SK-MEL-5 (cell line): ENCODE measurements at places on chromosomes 7 and 10.

DNA sequence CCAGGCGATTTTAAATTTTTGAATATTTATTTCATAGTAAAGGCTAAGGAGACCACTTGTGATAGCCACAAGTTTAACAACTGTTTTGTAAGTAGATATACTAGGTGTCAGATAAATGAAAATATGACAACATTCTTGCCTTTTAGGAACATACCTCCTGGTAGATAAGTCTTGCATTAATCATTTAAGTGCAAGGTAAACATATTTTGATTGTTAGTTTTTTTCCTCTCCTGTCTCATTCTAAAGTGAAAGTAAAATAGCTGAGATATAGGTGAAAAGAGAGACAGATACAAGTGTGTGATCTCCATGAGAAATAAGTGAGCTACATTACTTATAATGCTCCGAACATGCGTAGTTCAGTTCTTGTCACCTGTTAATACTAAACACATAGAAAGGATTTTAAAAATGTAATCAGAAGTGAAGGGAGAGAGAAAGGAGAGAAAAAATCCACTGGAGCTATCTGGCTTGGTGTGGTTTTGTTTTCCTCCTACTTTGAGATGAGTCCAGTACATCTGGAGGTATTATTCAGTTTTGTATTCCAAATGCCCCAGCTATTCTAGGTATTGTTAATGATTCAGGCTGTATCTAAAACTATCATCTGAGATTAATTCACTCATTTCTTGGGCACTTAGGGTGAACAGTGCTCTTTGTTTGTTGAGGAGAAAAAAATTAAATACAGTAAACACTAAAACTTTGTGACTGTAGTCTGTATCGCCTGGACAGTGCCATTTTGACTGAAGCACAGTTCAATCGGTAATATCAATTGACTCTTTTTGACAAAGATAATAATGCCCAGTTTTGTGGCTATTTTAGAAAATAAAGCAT is 21.2 kb downstream of the GLCCI1 start:
- DNase-seq = no peak

- peak; percentile 50 for DNase-seq
Observed at GRCh38 chr10:3248526-3249306, 76.1 kb upstream of the PITRM1 start.

- DNase-seq = no peak
Observed at GRCh38 chr10:72730479-72730878, 38.5 kb downstream of the MCU start.

- peak; percentile 59 for DNase-seq
Observed at GRCh38 chr10:103605359-103606096, 112.0 kb downstream of the NEURL1 start.

- DNase-seq = peak; percentile 72
Observed at GRCh38 chr7:99949645-99950228, 20.3 kb upstream of the GJC3 start.

GRCh38 chr10:13707156-13707881 is 120.6 kb downstream of the PRPF18 start:
- DNase-seq = no peak
